ENCODE measurements at places on chromosomes 2 and 18. TPM values are rescaled to one million over a fixed set of nuclear protein-coding genes. Genes with fewer than 3 reads are reported as not detected.

DNA sequence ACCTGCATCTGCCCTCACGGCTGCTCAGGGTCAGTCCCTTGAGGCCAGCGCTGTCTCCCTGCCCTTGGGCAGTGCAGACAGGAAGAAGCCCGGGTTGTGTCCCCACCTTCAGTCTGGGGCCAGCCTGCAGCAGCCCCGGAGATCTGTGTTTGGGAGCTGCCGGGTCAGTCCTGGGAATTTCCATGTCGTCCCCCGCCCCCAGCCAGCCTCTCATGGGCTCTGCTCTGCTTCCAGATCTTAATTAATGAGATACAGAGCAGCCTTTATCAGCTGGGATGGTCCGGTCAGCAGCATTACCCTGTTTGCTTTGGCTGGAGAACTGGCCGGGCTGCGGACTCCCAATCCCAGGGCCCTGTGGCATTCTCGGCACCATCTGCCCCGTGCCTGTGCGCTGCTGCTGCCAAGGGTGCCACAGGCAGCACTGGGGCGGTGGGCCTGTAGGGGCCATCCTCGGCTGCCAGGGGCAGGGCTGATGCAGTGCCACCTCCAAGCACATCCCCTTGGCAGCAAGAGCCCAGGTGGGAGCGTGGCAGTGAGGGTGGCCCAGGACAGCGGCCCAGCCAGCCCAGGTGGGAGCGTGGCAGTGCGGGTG, 2.4 kb downstream of the BOK start:
- no peak for DNase-seq

GRCh38 chr18:23059541-23060465, 75.5 kb upstream of the CABLES1 start:
- DNase-seq, result no peak

DNA sequence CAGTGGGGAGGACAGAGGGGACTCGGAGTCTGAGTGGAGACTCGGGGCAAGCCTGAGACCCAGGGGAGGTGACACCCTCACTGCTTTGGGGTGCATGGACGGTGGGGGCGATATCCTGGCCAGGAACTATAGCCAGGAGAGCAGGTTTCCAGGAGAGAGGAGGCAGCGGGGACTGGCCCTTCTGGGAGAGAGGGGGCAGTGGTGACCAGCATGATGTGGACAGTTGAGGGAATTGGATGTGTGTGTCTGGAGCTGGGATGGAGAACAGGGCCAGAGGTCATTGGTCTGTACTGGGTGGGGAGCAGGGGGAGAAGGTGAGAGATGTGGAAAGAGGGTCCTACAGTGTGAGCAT, 63.6 kb downstream of the ACKR3 start:
- DNase-seq, result no peak

DNA sequence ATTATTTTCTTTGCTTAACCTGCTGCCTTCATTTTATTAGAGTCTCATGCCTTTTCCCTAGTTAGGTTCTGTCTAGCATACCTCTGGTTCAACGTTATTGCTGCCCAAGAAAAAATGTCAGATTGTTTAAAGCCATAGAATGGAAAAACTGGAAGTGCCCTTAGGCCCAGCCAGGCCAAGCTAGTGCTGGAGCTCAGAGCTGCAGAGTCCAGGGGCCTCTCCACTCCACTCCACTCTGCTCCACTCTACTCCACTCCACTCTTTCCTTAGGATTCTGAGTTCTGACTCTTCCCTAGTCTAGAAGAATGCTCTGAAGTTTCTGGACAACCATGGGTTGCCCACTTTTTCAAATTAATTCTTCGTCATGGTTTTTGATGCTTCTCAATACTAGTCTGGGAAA, 155.6 kb downstream of the SETBP1 start:
- no peak for DNase-seq

- no peak for DNase-seq
These were observed 57.4 kb upstream of the SMAD7 start for GRCh38 chr18:49008156-49008555.

DNA sequence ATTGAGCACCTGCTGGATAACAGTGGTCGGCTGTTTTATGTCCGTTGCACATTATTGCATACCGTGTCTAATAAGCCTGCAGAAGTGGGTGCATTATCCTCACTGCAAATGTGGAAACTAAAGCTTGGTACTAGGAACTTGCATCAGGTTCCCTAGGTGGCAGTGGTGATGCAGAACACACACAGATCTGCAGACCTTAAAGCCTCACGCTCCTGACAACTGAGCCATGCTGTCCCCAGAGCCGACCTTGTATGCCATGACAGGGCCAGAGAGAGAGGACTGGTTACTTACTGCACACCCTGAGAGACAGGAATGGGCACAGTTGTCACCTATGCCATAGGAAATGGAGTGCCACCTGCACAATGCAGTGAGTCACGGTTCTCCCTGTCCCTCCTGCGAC, 151.8 kb downstream of the SH3RF3 start:
- no peak for DNase-seq

- no peak for DNase-seq
These were observed 35.8 kb downstream of the HS1BP3 start for GRCh38 chr2:20615068-20615465.

DNA sequence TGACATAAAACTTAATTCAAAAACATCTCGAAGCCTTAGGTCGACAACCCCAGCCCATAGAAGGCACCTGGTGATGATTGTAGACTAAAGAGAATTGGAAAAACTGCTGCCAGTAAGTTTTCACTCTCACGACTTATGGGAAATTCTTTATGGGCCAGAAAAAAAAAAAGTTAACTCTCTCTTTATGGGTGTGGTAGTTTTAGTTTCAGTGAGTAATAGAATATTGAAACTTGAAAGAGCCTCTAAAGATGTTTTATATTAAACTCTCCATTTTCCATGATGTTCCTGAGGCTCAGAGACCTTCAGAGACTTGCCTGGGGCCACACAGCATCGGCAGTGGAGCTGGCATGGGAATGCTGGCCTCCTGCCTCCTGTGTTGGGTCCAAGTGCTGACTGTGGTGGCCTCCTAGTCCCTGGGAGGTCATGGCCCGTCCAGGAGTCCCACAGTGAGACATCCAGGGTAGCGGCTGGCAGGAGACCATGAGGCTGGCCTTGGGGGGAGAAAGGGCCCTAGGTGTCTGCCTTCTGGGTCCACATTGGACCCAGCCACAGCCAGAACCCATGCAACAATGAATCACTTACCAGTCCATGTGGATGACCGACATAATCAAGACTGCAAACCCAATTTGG, 158.9 kb downstream of the SEPTIN10 start:
- DNase-seq, result no peak

DNA sequence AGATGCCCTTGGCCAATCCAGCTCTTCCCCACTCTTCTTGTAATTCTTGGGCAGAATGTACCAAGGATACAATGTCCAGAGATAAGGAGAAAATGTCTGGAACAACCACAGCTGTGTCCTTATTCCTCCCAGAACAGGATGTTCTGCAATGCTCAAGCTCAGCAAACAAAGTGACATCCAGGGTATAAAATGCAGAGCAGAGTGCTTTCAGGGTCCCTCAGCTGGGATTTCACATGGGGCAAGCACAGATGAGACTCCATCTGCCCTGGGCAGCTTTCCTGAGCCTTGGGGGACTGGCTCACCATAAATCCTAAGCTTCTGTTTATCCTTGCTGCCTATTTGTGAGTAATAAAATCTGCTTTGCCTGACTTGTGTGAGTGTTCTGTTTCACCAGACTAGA, 127.4 kb downstream of the VAPA start:
- DNase-seq, result no peak

GRCh38 chr2:95383635-95384027, 18.9 kb upstream of the FAHD2A start:
- no peak for DNase-seq

- no peak for DNase-seq
These were observed 152.8 kb downstream of the PID1 start for GRCh38 chr2:229118336-229118735.

- peak; percentile 66 for DNase-seq
These were observed 105.8 kb downstream of the PLB1 start for GRCh38 chr2:28601616-28602015.

- DNase-seq, result no peak
These were observed 126.2 kb downstream of the METTL8 start for GRCh38 chr2:171307560-171307959.

- no peak for DNase-seq
These were observed 253.8 kb downstream of the FBXO15 start for GRCh38 chr18:73893880-73894279.

- DNase-seq, result peak; percentile 60
These were observed 6.7 kb upstream of the ACAA2 start for GRCh38 chr18:49819823-49820671.

DNA sequence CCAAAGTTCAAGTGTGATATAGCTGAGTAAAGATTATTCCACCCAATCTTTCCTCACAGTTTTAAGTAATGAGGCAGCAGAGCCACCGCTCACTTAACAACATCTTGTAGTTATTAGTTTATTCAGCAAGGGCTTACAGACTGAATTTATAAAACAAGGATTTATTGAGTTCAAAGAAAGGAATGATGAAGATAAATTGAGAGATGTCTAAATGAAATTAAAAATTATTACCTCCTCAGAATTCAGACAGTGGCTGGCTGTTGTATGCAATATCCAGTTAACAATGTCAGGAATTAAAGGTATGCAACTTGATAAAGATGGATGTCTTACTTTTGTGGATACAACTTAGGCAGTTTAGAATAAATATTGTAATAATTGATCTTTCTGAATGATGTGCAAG, 927.3 kb upstream of the CDH2 start:
- no peak for DNase-seq

GRCh38 chr2:54591551-54591950, 131.9 kb upstream of the EML6 start:
- DNase-seq, result no peak

GRCh38 chr2:105880637-105881036, 135.9 kb downstream of the NCK2 start:
- no peak for DNase-seq

GRCh38 chr18:73235491-73235890, 367.7 kb upstream of the NETO1 start:
- DNase-seq, result no peak

GRCh38 chr2:201049455-201049854, 22.0 kb downstream of the HYCC2 start:
- no peak for DNase-seq

DNA sequence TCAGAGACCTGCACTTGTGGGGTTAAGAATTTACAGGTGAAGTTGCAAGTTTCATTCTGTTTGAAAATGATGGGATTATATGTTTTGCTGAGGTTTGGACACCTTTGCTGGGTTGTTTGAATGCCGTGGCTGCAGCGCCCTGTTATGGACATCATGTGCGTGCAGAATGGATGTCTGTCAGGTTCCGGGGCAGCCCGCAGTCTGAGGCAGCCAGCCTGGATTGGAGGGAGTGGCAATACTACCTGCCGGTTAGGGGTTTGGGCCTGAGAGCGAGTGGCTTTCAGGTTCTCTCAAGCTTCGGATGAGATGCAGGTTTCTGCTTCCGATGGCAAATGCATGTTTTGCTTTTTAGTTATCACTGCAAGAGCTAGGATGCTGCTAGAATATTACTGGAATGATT, 1.1 kb downstream of the CASP8 start:
- DNase-seq, result peak; percentile 46

DNA sequence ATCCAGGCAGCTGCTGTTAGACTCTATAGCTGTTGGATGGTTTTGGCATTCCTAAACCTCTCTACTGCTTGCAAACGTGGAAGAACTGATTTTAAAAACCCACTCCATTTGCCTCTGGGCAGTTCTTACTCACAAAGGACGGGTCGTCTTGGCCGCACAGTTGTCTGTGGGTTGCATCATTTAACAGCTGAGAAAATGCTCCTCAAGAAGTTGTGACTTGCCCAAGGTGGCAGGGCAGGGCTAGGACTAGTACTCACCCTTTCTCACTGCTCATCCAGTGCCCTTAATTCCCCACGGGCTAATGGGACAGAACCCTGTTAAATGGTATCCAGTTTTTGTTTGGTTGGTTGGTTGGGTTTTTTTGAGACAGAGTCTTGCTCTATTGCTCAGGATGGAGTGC, 997 bp upstream of the DRC1 start:
- no peak for DNase-seq

DNA sequence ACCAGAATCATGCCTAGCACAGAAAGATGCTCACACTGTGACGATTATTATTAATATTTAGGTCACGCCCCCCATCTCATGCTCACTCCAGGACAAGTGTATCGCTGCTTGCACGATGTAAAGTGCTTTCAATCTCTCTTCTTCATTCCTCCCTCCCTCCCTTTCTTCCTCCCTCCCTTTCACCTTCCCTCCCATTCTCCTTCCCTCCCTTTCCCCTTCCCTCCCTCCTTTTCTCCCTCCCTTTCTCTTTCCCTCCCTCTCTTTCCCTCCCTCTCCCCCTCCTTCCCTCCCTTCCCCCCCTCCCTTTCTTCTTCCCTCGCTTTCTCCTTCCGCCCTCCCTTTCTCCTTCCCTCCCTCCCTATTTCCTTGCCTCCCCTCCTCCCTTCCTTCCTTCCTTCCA, 19.6 kb downstream of the TGOLN2 start:
- no peak for DNase-seq

DNA sequence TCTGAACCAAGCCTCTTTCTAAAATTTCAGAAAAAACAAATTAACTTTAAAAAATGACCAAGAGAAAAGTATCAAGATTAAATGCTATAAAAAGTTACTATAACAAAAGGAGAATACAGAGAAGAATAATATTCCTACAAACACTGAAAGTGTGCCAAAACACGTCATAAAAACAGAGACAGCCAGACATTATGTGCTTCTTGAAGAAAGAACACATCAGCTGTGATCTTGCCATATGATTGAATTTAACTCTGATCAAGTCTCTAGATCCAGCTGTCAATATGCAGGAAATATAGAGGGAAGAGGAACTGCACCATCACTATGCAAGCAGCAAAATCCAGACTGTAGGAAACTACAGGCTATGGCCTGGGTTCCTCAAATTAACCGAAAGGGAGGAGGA, 33.7 kb upstream of the COL5A2 start:
- DNase-seq, result no peak

- no peak for DNase-seq
These were observed 9.1 kb downstream of the MFSD6 start for GRCh38 chr2:190417045-190417842.

- DNase-seq, result no peak
These were observed 335.0 kb downstream of the NR4A2 start for GRCh38 chr2:155997538-155997937.

- DNase-seq, result peak; percentile 83
These were observed 130.1 kb downstream of the NFATC1 start for GRCh38 chr18:79525556-79526467.

The CCDC74B gene
- 20.5 TPM for total RNA-seq

The FAM237A gene
- total RNA-seq, result not detected

The DSG2 gene
- total RNA-seq, result 29.7 TPM

The MARCHF4 gene
- not detected for total RNA-seq

The DES gene
- total RNA-seq, result 73.9 TPM

The CCDC74A gene
- total RNA-seq, result 13.4 TPM

The RPIA gene
- 13.5 TPM for total RNA-seq

The AAK1 gene
- total RNA-seq, result 55.9 TPM

The HOXD4 gene
- total RNA-seq, result not detected

The SDC1 gene
- 213 TPM for total RNA-seq

Measured in upper lobe of left lung (tissue), 6 donors.